Hematopoietic multipotent progenitor cell treated with erythropoietin and hydrocortisone succinate and interleukin-3 and kit ligand, for 8 days (in vitro differentiated cells): ENCODE measurements at places on chromosomes 3 and 15.

GRCh38 chr15:45585069-45585791, 1.9 kb upstream of the BLOC1S6 start:
- DNase-seq: no peak

DNA sequence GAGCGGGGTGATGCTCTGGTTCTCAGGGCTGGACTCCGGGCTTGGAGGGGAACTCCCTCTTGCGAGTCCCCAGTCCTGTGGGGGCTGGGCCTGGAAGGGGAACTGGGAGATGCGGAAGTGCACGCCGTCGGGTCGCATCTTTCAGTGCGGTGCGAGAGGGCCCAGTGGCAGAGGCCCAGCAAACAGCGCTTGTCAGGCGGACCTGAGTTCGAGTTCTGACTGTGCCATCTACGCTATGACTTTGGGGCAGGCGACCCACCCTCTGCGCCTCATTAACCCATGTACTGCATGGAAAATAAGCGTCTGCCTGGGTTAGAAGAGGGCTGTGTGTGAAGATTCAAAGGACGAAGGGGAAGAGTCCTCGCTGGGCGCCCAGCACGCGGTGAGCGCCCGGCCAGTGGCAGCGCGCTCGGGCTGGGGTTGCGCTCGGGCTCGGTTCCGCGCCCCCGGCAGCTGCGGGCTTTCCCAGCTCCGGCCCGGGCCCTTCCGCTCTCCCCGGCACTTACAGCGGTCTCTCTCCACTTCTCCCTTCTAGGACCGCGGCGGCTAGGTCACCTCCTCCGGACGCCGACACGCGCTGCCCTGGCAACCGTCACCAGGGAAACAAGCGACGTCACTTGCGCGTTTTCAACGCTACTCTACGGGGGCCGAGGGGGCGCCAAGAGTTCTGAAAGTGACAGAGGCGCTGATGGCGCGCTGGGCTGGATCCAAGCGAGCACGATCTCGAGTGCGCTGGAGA, at the start of gene CCDC13:
TSS of gene CCDC13 (minus strand) at position 584 of the 739 bp plus-strand sequence. CDS start 14,908 bp downstream, outside the sequence.
- peak; percentile 93 for DNase-seq

DNA sequence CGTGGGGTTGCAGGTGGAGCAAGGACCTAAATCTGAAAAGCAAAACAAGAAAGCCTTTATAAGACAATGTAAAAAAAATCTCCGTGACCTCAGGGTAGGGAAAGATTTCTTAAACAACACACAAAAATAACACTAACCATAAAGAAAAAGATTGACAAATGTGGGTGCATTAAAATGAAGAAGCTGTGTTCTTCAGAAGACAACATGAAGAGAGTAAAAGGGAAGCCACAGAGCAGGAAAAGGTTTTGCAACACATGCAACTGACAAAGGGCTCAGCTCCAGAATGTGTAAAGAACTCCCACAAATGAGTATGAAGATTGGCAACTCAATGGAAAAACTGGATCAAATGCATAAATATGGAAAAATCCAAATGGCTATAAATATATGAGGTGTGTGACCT, 74.2 kb downstream of the MAGEF1 start:
- no peak for DNase-seq

DNA sequence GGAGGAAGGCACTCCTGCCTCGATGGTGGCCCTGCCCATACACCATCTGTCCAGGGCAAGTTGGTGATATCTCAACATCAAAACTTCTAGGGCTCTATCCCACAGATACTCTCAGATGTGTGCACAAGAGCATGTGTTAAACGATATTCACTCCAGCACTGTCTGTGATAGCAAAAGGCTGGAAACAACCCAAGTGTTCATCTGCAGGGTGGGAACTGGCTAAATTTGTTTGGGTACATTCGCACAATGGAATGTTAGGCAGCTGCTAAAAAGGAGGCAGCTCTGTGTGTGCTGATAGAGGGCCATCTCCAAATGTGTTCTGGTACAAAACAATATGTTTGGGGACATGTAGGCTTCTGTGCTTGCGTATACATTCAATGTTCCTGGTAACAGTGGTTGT, 19.8 kb downstream of the IGDCC4 start:
- no peak for DNase-seq

- DNase-seq: peak; percentile 94
Observed at GRCh38 chr3:168157099-168157700, 61.5 kb upstream of the GOLIM4 start.

- no peak for DNase-seq
Observed at GRCh38 chr3:105542282-105543019, 175.7 kb downstream of the ALCAM start.

DNA sequence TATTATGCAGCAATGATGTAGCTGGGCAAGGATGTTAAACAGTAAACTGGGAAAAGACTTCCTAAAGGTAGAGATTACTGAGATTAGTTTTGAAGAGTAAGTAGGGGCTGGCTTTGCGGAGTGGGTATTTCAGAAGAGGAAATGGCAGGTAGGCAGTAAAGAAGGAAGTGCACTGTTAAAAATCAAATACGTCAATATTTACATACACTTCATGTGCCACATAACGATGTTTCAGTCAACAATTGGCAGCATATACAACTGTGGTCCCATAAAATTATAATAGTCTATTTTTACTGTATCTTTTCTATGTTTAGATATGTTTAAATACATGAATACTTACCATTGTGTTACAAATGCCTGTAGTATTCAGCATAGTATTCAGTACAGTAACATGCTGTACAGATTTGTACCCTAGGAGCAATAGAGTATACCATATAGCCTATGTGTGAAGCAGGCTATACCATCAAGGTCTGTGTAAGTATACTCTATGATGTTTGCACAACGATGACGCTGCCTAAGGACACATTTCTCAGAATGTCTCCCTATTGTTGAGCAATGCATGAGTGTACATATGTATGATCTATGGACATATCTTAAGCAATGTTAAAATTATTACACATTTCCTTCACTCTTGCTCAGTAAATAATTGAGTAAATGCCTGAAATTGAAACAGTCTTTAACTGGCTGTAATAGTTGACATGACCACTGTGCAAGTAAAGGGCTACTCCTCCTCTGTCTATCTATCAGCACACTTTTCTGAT, 196.7 kb downstream of the ISL2 start:
- peak; percentile 7 for DNase-seq

GRCh38 chr3:114449271-114450007, 155.6 kb downstream of the TIGIT start:
- DNase-seq: no peak

DNA sequence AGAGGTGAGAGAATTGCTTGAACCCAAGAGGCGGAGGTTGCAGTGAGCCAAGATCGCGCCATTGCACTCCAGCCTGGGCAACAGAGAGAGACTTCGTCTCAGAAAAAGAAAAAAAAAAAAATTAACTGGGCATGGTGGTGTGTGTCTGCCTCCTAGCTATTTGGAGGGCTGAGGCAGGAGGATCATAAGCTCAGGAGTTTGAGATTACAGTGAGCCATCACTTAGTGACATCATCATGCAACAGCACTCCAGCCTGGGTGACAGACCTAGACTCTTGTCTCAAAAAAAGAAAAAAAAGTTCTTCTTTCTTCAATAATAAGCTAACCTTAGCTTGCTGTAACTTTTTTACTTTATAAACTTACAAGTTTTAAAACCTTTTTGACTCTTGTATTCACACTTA, 99.8 kb downstream of the SLMAP start:
- DNase-seq: no peak

- DNase-seq: no peak
Observed at GRCh38 chr3:46463868-46464241, 850 bp downstream of the LTF start.

DNA sequence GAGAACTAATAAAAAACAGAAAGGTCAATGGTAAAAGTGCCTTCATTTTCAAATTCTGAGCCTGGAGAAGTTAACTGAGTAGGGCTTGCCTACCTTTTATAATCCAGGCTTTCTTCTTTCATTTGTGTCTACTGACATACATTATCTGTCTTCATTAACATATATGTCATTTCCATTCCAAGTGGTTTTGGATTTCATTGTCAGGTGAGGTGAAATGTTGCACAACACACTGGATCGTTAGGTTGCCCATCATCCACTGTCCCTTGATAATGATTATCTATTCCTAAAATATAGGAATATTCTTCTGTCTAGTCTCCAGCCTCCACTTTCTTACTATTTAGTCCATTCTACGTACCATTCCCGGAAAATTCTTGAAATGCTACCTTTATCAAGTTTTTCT, 55.0 kb upstream of the CP start:
- no peak for DNase-seq

DNA sequence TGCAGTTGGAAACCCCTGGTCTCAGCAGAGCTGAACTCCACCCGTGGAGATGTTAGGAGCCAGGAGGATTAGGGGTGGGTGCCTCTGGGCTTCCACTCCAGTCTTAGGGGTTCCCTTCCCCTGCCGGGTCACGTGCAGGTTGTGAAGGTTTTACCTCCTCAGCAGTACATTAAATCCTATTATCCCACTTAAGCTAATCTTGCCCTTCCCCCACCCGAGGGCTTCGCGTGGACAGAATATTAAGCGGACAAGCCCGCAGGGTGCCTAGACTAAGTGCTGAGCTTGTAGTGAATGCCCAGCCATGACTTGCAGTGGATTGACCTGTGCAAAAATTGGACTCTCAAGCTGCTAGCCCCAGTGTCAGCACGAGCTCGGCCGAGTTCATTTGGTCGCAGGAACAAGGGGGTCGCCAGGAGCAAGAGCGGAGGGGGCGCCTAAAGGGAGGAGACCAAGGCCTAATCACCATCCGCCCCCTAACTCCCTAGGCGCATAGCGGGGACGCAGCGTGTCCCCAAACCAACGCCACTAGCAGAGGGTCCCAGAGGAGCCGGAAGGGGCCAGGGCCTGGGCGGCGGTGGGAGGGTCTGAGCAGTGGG, 498 bp upstream of the SEMA4B start:
- peak; percentile 9 for DNase-seq

DNA sequence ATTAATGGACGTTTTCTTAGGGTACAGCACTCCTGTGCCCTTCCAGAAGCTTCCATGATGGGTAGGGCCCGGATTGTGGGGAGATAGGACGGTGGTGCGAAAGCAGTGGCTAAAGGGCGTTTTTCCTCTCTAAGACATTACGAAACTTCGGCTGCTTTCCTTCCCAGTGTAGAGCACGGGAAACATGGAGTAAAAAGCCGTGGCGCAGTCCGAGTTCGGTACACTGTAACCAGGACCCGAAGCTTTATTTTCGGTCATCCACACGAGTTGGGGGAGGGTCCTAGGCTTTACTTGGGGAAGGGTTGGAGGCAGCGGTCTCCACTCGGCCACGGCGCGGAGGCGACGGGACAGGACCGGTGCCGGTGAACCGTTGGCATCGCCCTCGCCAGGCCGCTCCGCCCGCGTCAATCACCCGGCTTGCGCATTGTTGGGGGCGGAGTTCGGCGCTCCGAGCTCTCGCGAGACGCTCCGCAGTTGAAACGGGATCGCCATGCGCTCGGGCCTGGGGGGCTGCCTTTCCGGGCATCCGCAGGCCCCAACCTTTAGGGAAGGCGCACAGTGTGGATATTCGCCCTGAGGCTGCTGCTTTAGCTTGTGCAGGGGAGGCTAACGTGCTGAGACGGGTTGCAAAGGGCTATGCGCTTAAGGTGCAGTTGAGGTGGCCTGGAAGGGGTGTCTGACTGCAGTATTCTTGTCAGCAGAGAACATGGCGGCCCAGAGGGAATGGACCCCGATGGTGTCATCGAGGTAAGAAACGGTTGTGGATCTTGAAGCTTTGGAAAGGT, 546 bp downstream of the EIF4A2 start:
- DNase-seq: peak; percentile 75

DNA sequence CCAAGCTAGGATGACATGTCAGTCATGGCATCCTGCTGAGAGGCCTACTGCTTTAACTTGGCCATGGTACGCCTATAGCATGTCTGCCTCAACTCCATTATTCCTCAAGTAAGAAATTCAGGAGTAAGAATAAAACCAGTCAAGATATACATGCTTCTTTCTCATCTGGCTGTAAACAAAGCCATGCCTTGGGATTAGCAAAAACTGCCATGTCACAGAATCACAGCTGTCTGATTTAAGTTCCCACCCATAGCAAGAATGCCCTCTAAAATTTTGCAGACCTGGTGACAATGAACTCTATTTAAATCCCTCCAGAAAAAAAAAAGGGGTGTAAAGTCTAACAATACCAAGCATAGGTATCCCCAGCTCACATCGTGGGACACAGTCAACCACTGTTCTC, 55.6 kb upstream of the ACAN start:
- DNase-seq: no peak

- peak; percentile 67 for DNase-seq
Observed at GRCh38 chr3:113287803-113288648, 76.7 kb downstream of the BOC start.

- no peak for DNase-seq
Observed at GRCh38 chr3:155411500-155412223, 118.2 kb upstream of the STRIT1 start.

- peak; percentile 82 for DNase-seq
Observed at GRCh38 chr15:40357723-40358470, at the start of gene DISP2. DISP2 (plus strand) TSS chr15:40358219; CDS start chr15:40358322, 103 bp downstream.

- no peak for DNase-seq
Observed at GRCh38 chr15:96146726-96147125, 183.8 kb upstream of the NR2F2 start.

- no peak for DNase-seq
Observed at GRCh38 chr15:86267892-86268291, 188.2 kb downstream of the AGBL1 start.

- no peak for DNase-seq
Observed at GRCh38 chr3:141807277-141808033, 44.2 kb downstream of the GRK7 start.

- DNase-seq: no peak
Observed at GRCh38 chr15:88077296-88078020, 179.1 kb downstream of the NTRK3 start.

DNA sequence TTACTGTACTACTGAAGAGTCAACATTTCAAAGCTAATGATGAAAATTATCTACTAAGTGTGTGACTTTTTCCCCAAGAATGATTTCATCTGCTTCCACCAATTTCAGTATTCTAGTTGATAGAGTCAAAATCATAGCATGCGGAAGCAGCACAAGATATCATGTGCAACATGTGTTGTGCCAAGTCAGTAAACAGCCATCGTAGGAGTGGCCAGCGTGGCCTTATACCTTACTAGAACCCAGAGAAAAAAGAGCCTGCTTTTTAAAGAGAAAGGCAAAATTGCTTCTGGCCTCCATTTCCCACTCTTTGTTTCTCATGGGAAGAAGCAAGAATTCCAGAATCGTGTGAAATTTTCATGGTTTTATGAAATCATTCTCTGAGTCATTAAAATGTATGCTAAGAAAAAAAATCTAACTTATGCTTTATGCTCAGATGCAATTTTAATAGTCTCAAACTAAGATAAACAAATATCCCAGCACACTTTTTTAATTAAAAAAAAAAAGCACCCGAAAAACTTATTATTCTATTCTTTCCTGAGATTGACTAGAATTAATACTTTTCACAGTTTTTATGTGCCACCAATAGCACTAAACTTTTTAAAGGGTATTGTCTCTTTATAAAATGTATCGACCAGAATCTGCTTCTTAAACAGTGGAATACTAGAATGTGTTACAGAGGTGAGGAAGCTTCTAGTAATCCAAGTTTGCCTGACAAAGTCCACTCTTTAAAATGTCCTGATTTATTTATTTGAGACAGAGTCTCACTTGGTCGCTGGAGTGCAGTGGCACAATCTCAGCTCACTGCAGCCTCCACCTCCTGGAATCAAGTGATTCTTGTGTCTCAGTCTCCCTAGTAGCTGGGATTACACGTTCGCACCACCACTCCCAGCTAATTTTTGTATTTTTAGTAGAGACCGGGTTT, 87.3 kb downstream of the MBNL1 start:
- no peak for DNase-seq
